ENCODE measurements at places on chromosomes 3 and 15. TPM values are rescaled to one million over a fixed set of nuclear protein-coding genes. Genes with fewer than 3 reads are reported as not detected.

SPINK8 gene
- total RNA-seq = not detected

DNA sequence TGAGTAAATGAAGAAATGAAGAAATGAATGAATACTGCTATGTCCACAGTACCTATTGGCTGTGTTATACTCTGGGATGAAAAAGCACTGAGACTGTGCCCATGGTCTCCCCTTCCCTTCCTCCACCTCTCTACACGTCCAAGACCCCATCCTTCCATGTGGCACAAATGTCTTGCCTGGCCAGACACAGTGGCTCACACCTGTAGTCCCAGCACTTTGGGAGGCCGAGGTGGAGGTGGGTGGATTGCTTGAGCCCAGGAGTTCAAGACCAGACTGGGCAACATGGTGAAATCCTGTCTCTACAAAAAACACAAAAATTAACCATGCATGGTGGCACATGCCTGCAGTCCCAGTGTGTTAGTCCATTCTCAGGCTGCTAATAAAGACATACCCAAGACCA lies 200.1 kb downstream of the FAM43A start:
- no peak for DNase-seq

GRCh38 chr3:45864760-45865519 lies 21.4 kb upstream of the CCR9 start:
- DNase-seq = peak; percentile 48

LMAN1L gene
- not detected for total RNA-seq

DNA sequence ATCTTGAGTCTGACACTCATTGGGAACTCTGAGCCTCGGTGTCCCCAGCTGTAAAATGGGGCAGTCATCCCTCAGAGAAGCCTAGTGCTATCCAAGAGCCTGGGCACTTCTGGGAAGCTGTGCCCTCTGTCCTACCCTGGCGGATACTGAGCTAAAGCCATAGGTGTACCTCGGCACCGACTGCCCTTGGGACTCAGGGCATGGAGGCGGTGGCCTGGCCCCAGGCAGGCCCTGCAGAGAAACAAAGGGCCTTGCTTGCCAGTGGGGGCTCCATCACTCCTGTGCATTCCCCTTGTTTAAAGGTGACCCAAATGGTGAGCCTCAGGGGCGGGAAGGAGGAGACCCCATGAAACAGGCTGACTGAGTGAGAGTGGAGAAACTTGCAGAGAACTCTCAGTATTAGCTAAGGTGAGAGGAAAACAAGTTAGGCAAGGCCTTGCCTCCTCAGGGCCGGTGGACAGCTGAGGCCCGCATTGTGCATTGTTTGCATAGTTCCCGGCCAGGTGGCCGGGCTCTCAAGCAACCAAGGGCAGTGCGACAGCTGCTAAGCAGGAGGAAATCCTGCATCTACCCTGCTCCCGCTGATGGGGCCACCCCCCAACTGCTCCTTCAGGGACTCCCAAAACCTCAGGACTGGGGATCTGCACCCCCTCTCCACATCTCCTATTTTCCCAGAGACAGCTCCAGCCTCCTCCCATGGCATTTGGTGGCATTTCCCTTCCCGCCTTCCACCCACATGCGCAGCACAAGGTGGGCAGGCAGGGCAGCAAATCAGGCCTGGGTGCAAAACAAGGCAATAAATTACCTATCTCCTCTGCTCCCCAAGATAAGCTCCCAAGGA lies 4.3 kb downstream of the PFKFB4 start:
- no peak for DNase-seq
